CD4-positive, alpha-beta T cell (primary cell): ENCODE measurements at places on chromosomes 2 and 18.

GRCh38 chr2:21438949-21439348 is 315.2 kb downstream of the TDRD15 start:
- no peak for DNase-seq

DNA sequence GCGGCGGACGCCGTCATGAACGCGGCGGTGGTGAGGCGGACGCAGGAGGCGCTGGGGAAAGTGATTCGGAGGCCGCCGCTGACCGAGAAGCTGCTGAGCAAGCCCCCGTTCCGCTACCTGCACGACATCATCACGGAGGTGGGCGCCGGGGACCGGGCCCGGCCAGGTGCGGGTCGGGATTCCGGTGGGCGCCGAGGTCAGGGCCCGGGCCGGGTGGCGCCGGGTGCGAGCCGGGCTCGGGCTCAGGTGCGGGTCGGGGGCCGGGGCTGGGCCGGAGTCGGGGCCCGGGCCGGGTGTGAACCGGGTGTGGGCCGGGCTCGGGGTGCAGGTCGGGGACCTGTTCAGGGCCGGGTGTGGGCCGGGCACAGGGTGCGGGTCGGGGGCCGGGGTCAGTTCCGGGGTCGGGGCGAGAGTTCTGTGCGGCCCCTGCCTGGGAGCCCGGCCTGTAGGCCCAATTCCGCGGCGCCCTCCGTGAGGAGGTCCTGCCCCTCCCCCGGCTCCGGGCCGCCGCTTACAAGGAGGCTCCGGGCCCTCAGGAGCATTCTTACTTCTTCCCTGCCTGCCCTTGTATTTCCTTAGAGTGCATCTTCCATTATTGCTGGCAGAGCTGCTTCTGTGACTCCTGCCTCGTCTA is 447 bp downstream of the TRAF3IP1 start:
- DNase-seq: no peak

GRCh38 chr18:57947117-57947516 is 96.9 kb upstream of the NEDD4L start:
- DNase-seq: no peak

DNA sequence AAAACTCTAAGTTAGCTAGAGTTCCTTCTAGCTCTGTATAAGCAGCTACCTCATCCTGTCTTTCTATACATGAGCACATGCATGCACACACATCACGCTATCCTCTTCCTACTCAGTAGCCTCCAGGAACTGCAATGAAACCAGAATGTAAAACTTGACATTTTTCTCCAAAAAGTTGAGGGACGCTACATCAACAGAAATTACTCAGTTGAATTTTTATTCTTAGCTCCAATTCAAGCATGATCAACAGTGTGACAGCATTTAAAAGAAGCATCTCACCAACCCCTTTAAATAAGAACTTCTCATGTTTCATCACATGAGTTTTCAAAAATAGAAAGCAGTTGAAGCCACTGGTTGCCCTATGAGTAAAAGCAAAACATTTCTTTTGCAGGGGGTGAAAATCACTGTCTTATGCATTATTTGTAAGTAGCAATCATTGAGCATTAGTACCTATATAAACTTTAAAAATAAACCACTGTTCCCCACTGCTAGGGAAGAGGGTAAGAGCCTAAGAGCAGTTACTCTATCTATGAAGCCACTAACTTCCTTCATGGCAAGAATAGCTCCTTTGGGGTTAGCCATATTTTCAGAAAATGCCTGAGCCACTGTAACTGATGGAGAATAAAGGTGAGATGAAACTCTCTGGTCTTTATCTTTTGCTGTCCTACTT is 77.9 kb upstream of the ARL5A start:
- no peak for DNase-seq

DNA sequence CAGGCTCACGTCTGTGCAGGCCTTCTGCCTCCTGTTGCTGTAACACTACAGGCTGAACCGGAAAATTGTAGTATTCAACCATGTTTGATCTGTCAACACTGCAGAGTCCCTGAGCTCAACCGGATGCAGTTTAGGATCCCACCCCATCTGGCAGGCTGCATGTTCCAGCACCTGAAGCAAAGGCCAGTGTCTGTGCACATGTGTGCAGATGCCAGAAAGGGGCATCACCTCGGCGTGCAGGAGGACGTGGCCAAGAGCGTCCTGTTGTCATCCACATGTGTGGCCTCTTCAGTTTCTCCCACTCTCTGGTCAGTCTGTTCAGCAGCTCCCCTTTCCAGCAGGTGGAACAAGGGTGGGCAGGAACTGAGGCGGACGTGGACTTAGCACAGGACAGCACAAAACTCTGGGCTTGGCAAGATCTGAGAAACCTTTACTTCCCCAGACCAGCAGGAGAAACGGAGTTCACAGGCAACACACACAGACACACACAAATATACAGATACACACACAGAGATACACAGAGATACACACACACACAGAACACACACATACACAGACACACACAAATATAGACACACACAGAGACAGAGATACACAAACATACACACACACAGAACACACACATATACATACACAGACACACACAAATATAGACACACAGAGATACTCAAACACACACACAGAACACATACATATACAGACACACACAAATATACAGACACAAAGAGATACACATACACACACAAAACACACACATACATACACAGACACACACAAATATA is 111.3 kb downstream of the NDUFA10 start:
- DNase-seq: no peak
